Glomerular endothelial cell (primary cell): ENCODE measurements at places on chromosomes 5 and 9.

- DNase-seq, result no peak
Measured at GRCh38 chr5:10229306-10230048, 20.2 kb downstream of the ATPSCKMT start.

GRCh38 chr5:115686738-115687074 lies 60.9 kb upstream of the TMED7 start:
- no peak for DNase-seq

DNA sequence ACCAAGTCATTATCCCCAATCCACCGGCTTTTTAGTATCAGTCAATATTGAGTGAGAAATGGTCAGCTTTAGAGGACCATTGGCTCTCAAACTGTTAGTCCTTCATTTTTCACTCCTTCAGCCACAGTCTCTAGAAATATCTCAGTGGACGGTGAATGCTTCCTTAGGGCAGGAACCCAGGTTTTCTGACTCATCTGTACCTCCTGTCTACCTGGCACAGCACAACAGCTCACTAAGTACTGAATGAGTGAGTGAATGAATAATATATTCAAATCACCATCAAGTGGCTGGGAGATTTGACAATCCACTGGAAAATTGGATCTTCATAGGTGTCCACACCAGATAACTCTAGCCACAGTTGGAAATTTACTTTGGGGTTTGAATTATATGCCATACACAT lies 609.5 kb upstream of the CLINT1 start:
- no peak for DNase-seq

- no peak for DNase-seq
Measured at GRCh38 chr9:97536480-97536879, 35.0 kb downstream of the TMOD1 start.

DNA sequence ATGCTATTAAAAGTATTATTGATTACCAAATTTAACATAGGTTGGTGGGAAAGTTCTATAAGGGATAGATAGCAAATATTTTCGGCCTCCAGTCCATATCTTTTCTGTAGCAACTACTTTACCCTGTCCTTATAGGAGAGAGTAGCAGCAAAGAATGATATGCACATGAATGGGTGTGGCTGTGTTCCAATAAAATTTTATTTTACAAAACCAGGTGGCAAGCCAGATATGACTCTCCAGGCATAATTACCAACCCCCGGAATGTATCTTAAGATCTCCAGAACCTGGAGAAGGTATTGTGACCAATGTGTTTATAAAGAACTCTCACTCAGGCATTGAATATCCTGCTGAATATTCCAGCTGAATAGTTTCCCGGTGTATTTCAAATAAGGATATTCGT lies 1461.2 kb downstream of the MAT2B start:
- no peak for DNase-seq

DNA sequence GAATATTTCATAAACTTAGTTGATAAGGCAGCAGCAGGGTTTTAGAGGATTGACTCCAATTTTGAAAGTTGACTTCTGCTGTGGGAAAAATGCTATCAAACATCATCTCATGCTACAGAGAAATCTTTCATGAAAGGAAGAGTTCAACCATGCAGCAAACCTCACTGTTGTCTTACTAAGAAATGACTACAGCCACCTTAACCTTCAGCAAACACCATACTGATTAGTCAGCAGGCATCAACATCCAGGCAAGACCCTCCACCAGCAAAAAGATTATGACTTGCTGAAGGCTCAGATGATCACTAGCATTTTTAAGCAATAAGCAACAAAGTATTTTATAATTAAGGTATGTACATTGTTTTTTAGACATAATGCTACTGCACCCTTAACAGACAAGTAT lies 7.6 kb downstream of the TMEM174 start:
- no peak for DNase-seq

DNA sequence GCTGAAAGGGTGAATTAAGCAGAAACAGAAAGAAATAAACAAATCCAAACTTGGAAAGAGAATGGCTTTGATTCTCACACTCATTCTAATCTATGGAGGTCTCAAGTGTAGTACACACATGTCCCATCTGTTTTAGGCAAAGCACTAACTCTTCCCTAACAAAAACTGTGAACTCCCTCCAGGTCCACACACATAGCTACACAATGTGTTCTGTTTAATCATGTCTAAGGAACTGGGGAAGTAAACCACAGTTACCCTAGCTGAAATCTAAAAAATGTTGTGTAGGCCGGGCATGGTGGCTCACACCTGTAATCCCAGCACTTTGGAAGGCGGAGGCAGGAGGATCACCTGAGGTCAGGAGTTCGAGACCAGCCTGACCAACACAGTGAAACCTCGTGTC lies 118.7 kb upstream of the FST start:
- DNase-seq, result no peak

- DNase-seq, result no peak
Measured at GRCh38 chr5:178372142-178372571, 139.6 kb upstream of the PHYKPL start.

DNA sequence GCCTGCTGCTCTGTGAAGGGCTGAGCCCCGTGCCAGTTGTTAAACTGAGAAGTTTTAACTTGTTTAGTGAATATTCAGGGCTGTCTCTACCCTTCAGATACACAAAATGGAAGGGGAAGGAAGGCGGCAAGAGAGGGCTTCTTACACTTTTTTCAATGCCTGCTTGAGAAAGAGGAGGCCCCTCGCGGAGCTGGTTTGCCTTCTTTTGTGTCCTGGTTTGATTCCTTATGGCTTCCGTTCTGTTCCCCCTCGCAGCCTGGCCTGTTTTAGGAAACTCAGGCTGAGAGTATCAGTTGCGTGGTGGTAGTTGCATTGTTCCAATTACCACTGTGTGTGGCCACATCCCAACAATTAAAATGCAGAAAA lies 1.0 kb downstream of the FAM53C start:
- DNase-seq, result no peak

DNA sequence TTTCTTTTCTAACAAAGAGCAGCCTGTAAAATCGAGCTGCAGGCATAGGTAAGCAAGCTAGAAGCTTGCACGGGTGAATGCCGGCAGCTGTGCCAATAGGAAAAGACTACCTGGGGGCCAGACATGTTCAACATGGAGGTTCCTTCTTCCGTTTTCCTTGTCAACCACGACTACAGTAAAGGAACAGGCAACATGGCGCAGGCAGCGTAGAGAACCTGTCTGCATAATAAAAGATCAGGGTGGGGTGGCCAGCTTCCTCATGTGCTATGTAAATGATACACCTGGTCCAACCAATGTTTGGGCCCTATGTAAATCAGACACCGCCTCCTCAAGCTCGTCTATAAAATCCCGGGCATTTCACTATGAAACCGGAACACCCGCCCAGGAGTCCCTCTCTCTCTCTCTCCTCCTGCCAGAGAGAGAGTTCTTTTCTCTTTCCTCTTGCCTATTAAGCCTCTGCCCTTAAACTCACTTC lies 103.8 kb upstream of the LIFR start:
- DNase-seq, result no peak

- DNase-seq, result no peak
Measured at GRCh38 chr9:124812441-124812876, 35.5 kb downstream of the OLFML2A start.

DNA sequence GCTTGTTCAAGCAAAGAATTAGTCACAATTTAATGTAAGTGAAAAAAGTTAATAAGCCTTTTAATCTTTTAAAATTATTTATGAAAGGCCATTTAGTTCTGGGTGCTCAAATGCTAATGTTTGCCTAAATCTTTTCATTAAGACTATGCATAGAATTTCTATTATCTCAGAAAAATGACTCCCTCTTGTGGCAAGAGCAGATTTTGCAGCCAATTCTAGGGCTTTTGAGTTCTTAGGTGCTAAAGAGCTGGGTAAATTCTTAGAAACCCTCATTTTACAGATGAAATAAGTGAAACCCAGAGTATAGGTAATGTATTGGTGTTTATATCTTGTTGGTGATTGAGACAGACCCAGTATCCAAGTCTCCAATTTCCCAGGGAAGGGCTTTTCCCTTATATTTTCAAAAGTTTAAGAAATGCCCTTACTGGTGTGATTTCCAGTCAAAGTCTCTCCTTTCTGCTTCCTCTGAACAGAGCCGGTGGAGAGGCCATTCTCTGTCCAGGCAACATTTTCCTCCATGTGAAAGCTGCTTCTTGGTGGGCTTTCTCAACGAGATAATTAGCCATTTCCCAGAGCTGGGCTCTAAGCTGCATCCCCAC lies 24.1 kb upstream of the PCSK5 start:
- peak; percentile 42 for DNase-seq

DNA sequence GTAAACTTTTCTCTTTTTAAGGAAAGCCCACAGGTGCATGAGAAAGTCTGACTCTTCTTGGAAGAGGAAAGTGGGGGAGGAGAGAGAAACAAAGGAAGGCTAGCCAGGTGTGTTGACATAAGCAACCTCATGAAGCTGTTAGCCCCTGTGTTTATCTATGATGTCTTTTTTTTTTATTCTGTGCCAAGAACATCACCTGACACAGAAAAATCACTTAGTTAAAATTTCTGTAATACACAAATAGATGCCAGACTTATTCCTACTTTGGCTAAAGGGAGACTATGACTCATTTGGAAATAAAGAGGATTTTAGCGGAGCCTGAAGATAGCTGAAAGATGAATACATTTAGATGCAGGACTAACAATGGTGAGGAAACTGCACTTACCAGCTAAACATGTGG lies 58.3 kb downstream of the BAAT start:
- DNase-seq, result no peak

DNA sequence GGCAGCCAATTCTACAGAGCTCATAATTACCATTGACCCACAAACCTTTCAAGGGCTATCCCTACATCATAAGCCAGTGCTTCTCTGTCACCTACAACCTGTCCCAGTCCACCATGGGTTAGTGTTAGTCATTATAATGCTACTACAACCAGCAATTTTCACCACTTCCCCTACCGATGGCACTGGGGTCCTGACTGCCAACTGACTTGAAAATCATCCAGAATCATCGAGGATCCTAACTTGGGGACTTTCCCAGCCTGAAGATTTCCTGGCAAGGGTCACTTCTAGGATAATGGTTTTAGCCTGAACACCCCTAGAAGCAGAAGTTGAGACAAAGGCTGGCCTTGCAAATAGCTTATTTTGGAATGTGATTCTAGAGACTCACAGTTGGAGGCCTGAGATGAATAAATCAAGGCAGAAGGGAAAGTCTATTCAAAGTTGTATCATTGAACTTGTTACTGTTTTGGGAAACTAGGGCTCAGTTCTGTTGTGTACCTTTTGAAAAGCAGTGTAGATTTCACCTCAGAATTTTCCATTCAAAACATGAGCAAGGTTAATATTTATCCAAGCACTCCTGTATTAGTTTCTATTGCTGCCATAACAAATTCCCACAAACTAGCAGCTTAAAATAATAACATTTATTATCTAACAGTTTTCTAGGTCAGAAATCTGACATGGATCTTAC lies 633.0 kb downstream of the LRRC70 start:
- no peak for DNase-seq

DNA sequence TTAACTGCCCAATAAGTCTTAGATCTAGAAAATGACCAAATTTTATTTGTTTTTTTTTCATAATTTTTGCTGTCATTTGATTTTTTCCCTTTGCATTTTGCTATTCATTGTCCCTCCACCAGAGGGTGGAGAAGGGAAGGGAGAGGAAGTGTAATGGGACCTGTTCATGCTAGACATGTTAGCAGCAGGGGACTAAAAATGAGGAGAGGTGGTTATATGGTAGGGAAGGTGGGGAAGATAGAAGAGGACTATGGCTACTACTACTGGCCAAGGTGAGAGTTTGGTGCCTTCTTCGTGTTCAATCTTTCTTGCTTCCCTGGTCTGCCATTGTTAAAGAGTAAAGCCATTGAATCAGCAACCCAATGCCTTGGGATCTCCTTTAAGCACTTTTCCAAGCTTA lies 6.4 kb downstream of the GRIA1 start:
- DNase-seq, result peak; percentile 25

- peak; percentile 50 for DNase-seq
Measured at GRCh38 chr5:150217873-150218692, 28.2 kb downstream of the SLC6A7 start.

- no peak for DNase-seq
Measured at GRCh38 chr5:30099634-30100033, 1093.9 kb upstream of the CDH6 start.

GRCh38 chr5:154993461-154993860 lies 20.1 kb upstream of the KIF4B start:
- no peak for DNase-seq

DNA sequence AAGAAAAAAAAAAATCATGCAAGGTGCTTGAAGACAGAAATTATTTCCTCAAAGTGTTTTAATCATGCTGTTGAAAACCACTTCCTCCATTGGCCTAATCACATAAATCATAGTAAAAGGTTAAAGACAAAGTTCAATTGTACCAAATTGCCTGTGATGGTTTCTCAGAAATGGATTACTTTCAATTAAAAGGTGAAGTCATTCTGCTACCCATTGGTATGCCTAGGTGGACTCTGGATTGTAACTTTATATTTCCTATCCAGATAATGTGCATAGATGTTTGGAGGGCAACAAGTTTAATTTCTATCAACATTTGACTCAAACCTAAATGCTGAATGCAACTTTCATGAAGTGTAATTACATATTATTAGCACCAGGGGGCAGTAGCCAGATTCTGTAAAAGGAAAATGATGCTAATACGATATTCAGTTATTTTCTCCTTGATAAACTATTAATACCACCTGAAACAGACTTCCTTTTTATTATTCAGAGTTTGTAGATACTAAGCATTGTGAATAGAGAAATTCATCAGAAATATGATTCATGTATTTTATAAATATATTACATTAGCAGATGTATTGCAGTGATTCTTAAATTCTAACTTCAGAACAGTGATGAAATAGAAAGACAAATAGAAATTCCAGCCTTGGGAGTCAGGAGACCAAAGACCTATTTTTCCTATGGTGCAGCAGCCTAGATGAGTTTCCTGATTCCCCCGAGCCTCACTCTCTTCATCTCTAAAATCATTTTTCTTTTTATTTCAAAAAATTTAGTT lies 148.2 kb downstream of the CAAP1 start:
- DNase-seq, result no peak

- no peak for DNase-seq
Measured at GRCh38 chr5:133511653-133512235, 100.6 kb downstream of the FSTL4 start.

- no peak for DNase-seq
Measured at GRCh38 chr5:2914981-2915484, 163.6 kb upstream of the IRX2 start.

- DNase-seq, result peak; percentile 34
Measured at GRCh38 chr9:36632892-36633291, 60.2 kb downstream of the MELK start.

GRCh38 chr9:17810728-17811571 lies 232.1 kb downstream of the SH3GL2 start:
- DNase-seq, result peak; percentile 37

- DNase-seq, result no peak
Measured at GRCh38 chr5:169350016-169350415, 49.1 kb upstream of the SLIT3 start.

DNA sequence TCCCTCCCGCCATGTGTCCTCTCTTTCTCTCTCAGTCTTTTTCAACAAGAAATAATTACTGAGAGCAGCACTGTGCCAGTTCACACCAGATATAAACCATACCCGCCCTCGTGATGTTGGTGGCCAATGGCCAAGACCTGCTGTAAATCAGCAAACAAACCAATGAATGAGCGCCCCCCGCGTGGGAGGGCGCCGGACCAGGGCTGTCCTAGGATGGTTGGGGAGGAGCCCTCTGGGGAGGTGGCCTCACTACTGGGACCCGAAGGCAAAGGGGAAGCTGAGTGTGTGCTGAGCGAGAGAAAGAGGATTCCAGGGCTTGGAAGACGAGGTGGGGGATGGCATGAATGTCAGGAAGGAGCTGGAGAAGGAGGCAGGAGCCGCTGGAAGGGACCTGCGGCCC lies 51.2 kb upstream of the BARHL1 start:
- DNase-seq, result no peak

- DNase-seq, result no peak
Measured at GRCh38 chr5:116237917-116238500, 153.2 kb downstream of the COMMD10 start.
